ENCODE measurements at places on chromosomes 6 and 20.

DNA sequence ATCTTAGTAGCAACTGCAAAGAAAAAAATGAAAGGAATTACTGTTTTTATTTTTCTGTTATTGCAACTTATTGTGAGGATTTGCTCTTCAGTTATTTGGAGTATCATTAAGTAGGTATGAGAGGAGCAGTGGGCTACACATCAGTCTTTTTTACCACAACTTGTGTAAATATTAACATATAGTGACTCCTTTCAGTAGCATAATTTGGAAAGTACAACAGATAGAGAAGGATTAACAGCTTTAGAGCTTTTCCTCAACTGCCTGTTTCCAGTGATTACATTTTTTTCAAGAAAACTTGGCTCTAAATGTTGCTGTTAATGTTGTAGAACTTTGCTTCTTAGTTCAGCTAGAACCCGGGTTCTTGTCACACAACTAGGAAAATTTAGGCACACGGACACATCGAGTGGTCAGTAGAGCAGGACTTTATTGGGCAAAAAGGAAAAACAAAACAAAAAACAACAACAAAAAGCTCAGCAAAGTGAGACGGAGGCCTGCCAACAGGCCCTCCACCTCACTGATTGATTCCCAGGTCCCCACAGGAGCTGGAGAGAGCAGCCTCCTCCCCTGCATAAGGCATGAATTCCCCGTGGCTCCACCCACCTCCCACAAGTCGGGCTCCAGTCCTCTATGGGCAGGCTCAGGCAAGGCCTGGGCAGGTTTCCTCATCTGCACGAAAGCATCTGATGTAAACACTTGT, 75.1 kb downstream of the ADGRG6 start:
- peak; percentile 60 for DNase-seq

GRCh38 chr20:44137266-44137801, 49.7 kb downstream of the JPH2 start:
- peak; percentile 53 for DNase-seq

- DNase-seq, result no peak
These were observed 6.7 kb downstream of the STX11 start for GRCh38 chr6:144156991-144157390.

DNA sequence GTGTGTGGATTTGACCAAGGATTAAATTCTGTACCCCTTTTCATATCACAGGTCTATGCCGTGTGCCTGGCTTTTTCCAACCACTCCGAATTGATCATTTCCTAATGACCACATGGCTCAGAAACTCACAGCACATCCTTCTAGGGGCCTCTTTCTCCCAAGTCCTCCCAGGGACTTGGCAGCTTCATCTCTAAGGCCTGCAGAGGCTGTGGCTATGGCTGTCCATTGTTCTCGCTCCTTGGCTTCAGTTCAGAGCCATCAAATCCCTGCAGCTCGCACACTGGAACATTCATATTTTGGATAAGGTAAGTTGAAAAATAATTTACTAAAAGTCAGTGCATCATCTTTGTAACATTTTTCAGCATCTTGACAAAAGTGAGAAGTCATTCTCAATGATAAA, 497.2 kb upstream of the CDH4 start:
- DNase-seq, result no peak

DNA sequence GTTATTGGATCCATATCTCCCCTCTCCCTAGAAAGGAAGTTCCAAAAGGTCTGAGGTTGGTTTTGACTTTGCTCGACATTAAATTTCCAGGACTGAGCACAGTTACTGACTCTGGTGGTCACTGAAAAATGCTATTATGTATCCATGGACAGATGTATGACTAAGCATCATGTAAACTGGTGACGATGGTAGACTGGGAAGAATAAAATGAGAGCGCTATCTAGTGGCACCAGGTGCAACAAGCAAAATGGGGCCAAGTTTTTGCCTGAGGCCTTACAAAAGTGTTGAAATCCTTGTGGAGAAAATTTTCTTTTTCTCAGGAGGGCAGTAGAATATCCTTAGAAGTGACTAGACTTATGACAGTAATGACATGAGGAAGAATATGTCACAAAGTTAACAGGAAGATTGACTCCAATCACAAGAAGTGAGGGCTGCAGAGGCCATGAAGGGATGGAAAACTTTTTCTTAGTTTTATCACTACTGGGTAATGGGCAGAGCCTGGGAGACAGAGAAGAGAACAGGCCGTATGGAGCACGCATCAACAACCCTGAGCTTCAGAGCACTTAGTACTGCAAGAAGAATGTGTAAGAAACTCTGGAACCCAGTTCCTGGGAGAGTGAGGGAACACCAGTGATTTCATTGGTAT, 88.9 kb upstream of the ELOVL5 start:
- peak; percentile 86 for DNase-seq

DNA sequence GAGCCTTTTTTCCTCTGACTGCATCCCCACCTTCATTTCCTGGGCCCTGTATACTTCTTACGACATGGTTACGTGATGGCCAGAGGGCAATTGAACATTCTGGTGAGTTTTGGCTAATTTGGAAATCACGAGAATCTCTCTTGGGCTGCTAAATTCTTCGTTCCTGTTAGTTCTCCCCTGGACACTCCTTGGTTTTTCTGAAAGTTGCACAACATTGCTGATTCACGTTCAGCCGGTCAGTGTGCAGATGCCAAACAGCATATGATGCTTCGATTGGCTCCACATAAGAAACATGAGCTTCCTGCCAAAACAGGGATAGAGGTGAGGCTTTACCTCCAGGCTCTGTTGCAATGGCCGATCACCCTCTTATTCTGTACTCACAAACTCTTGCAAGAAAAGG, 119.4 kb upstream of the LY86 start:
- no peak for DNase-seq

Measured in fibroblast of pulmonary artery (primary cell).